ENCODE measurements at places on chromosomes 4 and X. TPM values are rescaled to one million over a fixed set of nuclear protein-coding genes. Genes with fewer than 3 reads are reported as not detected.
A peak's percentile ranks its signal among the peaks of the same experiment; 100 is the strongest.

DNA sequence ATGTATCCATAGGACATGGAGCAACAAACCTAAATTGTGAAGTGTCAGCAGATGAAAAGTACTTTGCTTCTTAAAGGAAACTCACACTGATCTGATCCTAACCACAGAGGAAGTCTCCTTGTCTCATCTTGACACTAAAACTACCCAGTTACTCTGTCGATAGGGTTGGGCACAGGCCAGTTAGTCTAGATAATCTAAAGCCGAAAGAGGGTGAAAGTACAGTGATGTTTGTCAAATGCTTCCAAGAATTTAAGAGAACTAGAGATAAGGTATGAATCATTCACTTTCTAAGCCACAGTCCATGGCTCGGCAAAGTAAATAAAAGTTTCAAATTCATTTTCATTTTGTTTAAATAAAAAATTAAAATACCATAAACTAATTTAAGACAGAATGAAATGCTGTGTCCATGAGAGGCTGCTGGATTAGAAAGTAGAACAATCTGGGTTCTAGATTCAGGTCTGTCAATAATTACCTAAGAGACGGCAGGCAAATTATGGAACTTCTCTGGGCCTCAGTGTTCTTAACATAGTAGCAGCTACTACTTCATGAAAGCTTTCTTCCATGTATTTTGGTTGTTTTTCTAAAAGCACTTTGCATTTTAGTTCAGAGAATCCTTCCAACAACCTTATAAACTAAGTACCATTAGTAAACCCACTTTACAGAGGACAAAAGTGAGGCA lies 176.7 kb downstream of the LDB2 start:
- DNase-seq: no peak

DNA sequence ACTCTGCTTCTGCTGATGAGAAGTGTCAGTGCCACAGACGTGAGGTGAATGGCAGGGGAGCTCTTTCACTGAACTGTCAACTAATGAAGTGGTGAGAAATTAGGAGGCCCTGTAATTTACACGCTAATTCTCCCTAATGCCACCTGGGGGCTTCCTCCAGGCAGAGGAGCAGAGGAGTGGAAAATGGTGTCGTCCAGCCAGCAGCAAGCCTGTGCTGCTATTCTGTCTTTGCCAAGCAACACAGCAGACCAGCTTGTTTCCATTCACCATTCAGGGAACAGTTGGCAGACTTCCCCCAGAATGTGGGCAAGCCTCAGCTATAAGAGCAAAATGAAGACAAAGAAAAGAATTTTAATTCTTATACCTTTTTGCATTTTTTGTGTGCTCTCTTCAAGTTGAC lies 245.2 kb upstream of the TET2 start:
- no peak for DNase-seq

- no peak for DNase-seq
These were observed 130.5 kb downstream of the ATXN3L start for GRCh38 chrX:13189380-13189779.

Gene TIMM8A
- total RNA-seq: 43.3 TPM

GRCh38 chr4:100106982-100107381 lies 83.3 kb downstream of the DDIT4L start:
- DNase-seq: peak; percentile 54

Gene UGT2A3
- not detected for total RNA-seq

- no peak for DNase-seq
These were observed 25.5 kb downstream of the GPAT3 start for GRCh38 chr4:83561381-83561780.
